ENCODE measurements at places on chromosomes 1 and 21. TPM values are rescaled to one million over a fixed set of nuclear protein-coding genes. Genes with fewer than 3 reads are reported as not detected.

Gene DENND1B
- total RNA-seq, result 19.6 TPM

Gene LRRIQ3
- total RNA-seq, result not detected

Gene GNG4
- total RNA-seq, result 0.08 TPM

Gene C21orf58
- 1.5 TPM for total RNA-seq

Gene FMO2
- total RNA-seq, result not detected

GRCh38 chr1:64192290-64192689 lies 11.1 kb upstream of the UBE2U start:
- DNase-seq, result no peak

- DNase-seq, result peak; percentile 50
Measured at GRCh38 chr1:234478152-234478480, 863 bp downstream of the TARBP1 start.

GRCh38 chr21:38342739-38343138 lies 85.9 kb downstream of the KCNJ15 start:
- DNase-seq, result no peak

GRCh38 chr1:109933856-109934711 lies 23.4 kb downstream of the CSF1 start:
- DNase-seq, result no peak

DNA sequence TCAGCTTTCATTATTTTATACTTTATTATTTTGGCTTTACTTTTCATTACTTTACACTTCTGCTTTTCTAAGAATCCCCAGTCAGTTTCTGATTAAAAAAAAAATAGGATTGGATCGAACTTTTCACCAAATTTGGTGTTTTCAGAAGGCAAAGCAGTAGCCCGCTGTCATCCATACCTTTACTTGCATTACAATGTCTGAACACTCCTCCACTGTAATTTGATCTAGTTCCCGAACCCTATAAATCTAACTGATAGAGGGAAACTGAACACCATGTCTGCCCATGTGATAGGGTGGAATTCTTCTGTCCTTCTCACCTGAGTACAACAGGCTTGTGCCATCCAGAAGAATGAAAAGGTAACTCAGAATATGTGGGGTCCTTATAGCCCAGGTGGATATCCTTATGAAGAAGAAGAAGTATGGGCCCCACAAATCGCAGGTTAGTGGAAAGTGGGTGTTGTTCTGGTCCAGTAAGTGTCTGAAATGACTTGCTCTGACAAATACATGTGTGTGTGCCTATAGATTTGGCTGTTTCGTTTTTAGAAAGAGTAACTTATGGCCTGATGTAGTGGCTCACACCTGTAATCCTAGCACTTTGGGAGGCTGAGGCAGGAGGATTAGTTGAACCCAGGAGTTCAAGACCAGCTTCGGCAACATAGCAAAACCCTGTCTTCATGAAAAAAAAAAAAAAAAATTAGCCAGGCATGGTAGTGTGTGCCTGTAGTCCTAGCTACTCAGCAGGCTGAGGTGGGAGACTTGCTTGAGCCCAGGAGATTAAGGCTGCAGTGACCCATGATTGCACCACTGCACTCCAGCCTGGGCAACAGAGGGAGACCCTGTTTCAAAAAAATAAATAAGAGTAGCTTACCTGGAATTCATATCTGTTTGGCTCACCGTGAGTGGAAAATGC lies 26.6 kb upstream of the CDC14A start:
- no peak for DNase-seq

DNA sequence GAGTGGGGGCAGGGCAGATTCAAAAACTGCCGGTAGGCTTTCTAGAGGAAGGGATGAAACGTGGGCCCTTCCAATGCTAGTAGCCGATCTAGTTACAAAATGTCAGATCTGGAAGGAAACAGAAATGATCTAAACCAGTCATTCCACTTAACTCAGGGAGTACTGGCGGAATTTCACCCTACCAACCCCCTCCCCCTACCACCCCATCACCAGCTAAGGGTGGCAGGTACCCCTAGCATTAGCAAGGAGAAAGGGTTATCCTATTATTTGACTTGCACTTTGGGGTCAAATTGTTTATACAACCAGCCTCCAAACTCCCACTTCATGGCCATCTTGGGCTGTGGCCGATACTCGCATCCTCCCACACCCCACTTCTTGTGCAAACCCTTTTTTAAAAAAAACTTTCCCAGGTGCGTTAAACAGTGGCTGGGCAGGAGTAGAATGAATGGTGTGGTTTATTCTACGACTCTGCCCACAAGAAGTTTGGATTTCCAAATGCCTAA lies 644 bp upstream of the MRPL24 start:
- DNase-seq, result no peak

GRCh38 chr1:114107474-114108435 lies 45.9 kb downstream of the SYT6 start:
- DNase-seq, result no peak

GRCh38 chr1:86504895-86505563 lies 36.3 kb downstream of the CLCA1 start:
- DNase-seq, result no peak

- DNase-seq, result no peak
Measured at GRCh38 chr1:87250336-87250735, 78.3 kb upstream of the LMO4 start.

- DNase-seq, result no peak
Measured at GRCh38 chr1:226309398-226310244, 657 bp upstream of the LIN9 start.

DNA sequence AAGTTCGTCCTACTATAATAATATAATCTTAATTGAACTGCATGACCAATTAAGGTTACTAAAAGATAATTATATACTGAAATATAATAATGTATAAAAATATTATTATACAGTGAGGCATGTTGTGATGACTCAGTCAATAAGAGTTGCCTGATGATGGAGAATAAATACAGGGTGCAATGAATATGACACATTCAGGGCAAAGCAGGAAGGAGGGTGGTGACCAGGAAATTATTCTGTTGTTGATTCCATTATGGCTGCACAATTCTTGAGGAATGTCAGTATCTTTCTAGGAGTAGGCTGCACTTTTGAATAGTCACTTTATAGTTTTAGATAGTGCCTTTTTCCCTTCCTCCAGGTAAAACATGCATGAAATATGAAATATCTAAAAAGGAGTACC lies 46.4 kb upstream of the RGS21 start:
- no peak for DNase-seq

DNA sequence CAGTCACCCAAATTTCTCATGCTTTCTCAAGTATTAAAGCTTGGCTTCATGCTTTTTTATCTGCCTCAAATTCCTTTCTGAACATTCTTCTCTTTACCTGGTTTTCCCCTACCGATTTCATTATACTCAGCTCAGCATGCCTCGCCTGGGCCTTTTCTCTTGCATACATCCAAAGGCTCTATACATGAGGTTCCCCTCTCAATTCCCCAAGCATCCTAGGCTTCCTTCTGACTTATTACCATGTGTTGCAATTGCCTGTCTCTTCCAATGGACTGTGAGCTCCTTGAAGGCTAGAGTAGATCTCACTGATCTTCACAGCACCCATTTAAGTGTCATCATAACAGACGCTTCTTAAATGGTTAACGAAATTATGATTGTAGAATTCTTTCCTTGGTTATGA lies 24.1 kb upstream of the CYP4A22 start:
- no peak for DNase-seq

DNA sequence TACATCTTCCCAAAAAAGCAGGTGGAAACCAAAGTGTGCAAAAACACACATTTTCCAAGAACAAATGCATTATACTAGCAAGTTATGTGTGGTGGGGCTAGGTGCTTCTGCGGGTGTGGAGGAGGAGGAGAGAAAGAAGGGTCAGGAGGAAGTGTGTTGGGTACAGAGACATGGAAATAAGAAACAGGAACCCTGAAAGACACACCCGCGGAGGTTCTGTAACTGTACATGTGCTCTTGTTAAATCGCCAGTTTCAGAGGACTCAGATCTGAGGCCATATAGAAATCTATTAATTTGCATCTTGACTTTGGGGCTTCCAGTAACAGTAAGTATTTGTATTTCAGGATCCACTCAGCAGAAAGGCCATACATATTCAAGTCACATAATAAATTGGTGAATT lies 30.9 kb downstream of the ERG start:
- no peak for DNase-seq

Measured in CD8-positive, alpha-beta T cell (primary cell).